ENCODE measurements at places on chromosomes 6 and 20.

DNA sequence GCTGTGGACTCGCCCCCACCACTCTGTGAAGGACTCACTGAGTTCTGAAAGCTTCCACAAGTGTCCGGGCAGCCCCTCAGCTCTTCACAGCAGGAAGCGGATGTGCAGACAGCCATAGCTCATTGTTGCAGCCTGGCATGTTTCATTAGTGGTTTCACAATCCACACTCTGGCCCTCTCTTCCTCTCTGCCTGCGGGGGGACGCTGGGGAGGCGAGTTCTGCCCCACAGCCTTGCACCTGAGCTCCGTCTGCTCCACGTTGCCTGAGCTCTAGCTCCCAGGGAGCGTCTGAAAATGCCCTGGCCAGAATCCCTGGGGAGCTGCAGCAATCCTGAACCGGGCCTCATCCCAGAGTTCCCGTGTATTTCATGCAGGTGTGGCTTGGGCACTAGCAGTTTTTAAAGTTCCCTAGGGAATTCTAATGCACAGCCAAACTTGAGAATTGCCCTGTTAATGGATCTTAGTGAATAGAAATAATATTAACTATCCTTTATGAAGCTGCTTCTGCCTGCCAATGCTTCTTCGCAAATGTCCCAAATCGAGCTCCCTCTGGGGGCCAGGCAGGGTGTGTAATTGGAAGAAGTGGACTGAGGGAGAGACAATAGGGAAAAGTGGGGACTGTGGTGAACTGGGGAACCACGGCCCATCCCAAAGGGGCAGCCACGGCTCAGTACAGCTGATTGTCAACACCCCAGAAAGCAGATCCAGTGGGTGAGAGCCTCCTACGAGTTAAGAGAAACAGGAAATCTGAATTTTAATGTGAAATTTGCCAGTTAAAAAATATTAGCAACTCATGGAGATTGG, 51.5 kb downstream of the CTCFL start:
- DNase-seq: no peak

GRCh38 chr6:156720691-156721685, 56.2 kb upstream of the ARID1B start:
- DNase-seq: peak; percentile 1

DNA sequence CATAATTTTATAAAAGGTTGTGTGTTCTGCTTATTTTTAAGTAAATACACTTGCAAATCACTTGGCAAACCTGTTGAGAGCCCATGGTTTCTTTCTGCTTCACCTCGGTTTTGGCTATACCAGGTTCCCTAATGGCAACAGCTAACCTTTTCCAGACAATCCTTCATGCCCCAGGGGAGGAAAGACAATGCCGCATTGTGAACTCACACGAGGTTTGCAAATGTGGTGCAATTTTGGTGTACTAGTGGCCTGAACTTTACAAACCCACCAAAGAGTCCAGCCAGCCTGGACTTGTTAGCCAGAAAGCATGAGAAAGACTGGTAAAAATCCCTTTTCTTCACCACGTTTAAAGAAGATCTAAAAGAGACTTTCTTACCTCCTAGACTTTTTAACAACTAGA, 84.8 kb upstream of the SOX4 start:
- DNase-seq: no peak

DNA sequence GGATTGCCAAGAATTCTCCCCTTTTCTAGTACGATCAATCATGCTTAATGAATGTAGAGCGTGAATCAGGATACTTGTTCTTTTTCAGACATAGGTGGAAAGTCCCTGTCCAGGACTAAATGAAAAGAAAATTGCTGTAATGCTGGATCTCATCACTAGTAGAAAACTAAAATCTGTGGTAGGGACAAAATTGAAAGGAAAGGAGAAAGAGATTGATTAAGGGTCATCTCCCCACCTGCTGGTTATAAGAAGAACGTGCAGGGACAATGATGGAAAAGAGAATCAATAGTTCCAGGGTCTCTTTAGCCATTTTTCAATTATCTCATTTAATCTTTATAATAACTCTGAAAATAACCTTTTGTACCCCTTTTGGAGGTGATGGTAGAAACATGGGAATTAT, 18.7 kb upstream of the HLA-DRB1 start:
- DNase-seq: no peak

- no peak for DNase-seq
Observed at GRCh38 chr6:36555750-36556252, 8.5 kb upstream of the STK38 start.

GRCh38 chr20:62818592-62819493, 2.0 kb downstream of the COL9A3 start:
- DNase-seq: no peak

- no peak for DNase-seq
Observed at GRCh38 chr6:54286141-54286540, 22.1 kb upstream of the TINAG start.

Measured in ACHN (cell line).